Stimulated activated CD4-positive, alpha-beta T cell treated with anti-CD3 and anti-CD28 coated beads, Interleukin-12 subunit alpha, Interleukin-12 subunit beta, amount 100 ng/mL, for 24 hours (primary cell): ENCODE measurements at places on chromosomes 11 and 22.

- DNase-seq = peak; percentile 90
These were observed at the start of gene SLC25A1 for GRCh38 chr22:19178657-19179496. Gene SLC25A1 (minus strand): TSS chr22:19178736. CDS start chr22:19178673, 63 bp downstream.

DNA sequence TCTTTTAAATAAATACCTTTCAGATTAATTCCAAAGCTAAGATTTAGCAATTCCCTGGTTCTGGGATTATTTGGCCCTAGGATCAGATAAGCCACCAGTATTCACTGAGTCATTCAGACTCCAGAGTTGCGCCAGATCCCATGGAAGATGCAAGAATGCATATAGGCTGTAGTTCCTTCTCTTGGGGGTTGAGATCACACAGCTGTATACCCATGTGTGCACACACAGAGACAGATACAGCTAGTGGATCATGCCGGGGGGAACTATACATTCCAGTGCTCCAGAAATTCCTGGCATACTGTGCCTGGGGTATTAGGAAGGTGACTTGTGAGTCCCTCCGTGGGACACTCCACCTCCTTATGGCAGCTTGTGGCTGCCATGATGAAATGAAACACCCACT, 75.4 kb downstream of the ZBTB16 start:
- DNase-seq = no peak

- no peak for DNase-seq
These were observed 13.2 kb downstream of the SLC43A3 start for GRCh38 chr11:57413681-57414080.

- DNase-seq = no peak
These were observed 20.8 kb downstream of the RSPH14 start for GRCh38 chr22:23121000-23121421.

- no peak for DNase-seq
These were observed 77.3 kb downstream of the SLC17A6 start for GRCh38 chr11:22415476-22415875.

DNA sequence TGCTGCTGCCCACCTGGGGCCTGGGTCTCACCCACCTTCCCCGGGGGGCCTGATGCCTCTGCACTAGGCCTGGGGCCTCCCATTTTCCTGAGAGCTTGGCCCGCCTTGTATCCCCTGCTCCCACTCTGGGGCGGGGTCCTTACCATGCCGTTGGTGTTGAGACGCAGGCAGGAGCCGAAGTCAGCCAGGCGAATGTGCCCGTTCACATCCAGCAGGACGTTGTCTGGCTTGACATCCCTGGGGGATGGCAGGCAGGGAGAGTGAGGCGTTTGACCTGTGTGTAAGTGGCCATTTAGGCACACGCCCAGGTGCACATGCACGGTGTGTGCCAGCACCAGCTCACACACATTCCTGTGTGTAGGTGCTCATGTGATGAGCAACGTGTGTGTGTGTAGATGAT, 5.1 kb downstream of the CDC42BPG start:
- no peak for DNase-seq

DNA sequence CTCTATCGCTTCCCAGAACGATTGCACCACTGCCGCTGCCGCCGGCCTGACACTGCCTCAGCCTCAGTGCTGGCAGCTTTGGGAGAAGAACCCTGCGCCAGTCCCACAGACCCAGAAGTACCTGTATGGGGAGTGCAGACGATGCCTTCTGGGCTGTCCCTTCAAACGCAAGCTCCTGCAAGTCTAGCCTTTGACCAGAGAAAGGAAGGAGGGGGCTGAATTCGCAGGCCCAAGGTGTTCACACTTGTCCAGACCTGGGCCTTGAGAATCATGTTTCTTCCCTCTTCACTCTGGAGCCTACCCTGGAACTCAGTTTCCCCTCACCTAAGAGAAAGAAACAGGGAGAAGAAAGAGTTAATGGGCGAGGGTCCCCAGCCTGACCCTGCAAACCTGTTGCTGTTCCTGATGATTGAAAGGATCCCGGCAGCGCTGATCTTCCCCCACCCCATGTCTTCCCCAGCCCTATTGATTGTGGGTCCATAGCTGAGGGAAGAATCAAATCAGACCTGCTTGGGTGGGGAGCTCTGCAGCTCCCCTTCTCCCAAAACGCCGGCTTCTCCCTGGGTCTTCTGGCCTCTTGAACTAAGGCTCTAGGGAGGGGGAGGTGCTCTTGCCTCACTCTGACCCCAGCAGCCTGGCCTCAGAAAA, 786 bp upstream of the MCAM start:
- no peak for DNase-seq

- peak; percentile 75 for DNase-seq
These were observed 22.1 kb downstream of the RIBC2 start for GRCh38 chr22:45435544-45436139.

GRCh38 chr11:69636512-69637197, 4.3 kb upstream of the CCND1 start:
- DNase-seq = no peak

- no peak for DNase-seq
These were observed 202.5 kb downstream of the SBF2 start for GRCh38 chr11:10091314-10092045.

- no peak for DNase-seq
These were observed 94.5 kb downstream of the ME3 start for GRCh38 chr11:86577644-86578636.

GRCh38 chr11:12118949-12119348, 8.6 kb downstream of the MICAL2 start:
- no peak for DNase-seq

- no peak for DNase-seq
These were observed 30.9 kb downstream of the C11orf91 start for GRCh38 chr11:33669598-33670249.

GRCh38 chr11:32433101-32433913, 2.0 kb downstream of the WT1 start:
- no peak for DNase-seq

- no peak for DNase-seq
These were observed 22.1 kb downstream of the PRDM11 start for GRCh38 chr11:45168366-45169130.

- no peak for DNase-seq
These were observed 254.4 kb downstream of the TTC28 start for GRCh38 chr22:28425211-28425610.

DNA sequence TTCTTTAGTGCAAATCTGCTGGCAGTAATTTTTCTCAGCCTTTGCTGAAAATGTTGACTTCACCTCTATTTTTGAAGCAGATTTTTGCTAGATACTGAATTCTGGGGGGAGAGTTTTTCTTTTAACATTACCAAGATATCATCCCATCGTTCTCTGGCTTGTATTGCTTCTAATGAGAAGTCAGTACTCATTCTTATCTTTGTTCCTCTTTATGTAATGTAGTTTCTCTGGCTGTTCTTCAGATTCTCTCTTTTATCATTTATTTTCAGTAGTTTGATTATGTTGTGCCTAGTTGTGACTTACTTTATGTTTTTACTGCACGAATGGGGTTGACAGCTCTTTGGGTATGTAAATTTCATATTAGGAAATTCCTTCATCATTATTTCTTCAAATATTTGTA, 318.7 kb upstream of the PITPNB start:
- DNase-seq = no peak

DNA sequence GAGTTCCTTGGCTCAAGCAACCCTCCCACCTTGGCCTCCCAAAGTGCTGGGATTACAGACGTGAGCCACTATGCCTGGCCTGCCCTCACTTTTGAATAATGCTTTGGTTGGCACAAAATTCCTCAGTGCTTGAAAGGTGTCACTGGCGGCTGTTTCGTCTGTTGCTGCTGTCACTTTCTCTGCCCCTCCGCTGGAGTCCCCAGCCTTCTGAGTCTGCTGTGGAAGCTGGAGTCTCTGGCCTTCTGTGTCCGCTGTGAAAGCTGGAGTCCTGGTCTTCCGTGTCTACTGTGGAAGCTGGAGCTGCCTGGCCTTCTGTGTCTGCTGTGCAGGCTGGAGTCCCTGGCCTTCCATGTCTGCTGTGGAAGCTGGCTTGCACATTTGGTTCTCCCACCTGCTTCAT, 4.9 kb upstream of the KRTAP5-1 start:
- DNase-seq = no peak

DNA sequence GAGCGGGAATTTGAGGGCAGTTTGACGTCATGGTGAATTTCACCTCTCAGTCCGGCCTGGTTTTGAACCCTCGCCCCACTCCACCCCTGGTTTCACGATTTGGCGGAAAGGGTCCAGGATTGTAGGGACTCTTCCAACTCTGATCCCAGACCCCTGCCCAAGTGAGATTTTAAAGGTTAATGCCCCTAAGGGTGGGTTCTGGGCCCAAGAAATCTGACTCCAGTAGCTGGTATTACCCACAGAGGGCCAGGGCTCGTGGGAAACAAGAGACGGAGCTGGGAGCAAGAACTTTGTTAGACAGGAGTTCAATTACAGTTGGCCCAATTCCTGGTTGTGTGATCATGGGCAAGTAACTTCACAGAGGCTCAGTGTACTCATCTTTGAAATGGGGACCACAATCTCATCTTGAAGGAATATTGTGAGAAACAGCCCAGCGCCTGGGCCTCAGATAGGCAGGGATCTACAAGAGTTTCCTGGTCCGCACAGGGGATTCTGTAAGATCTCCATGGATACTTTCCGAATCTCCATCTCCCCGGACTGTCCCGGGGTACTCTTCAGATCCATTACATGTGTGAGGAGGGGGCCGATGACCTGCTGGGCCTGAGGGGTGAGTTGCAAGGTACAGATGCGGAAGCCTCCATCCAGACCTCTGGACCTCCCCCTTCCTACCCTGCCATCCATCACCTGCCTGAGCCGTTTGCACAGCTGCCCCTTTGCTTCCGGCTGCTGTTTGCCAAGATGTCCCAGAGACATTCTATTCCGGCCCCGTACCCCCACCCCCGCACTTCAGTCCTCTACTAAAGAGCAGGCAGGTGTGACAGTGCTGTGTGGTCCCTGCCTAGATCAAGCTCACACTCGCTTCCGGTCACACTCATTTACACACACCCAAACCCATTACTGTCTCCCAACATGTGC, 687 bp upstream of the CALCA start:
- no peak for DNase-seq

- DNase-seq = no peak
These were observed 10.9 kb upstream of the GNAZ start for GRCh38 chr22:23059284-23059948.

DNA sequence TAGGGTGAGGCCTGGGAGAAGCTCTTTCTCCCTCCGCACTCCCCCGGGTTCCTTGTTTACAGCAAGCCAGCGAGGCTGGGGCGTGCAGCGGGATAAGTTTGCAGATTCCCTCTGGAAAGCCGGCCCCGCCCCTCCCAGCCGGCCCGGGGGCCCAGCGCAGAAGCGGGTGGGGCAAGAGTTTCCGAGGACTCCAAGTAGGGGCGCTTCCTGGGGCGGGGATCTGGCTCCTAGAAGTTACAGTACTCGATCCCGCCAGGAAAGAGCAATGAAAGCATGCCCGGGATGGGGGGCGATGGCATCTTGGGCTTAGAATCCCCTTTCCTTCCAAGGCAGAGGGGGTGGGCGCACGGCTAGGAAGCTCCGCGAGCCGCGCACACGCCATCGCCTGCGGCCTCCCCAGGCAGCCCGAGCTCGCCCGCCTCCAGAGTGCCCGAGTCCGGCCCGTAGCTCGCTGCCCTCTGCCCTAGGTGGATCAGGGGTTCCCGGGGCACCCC, 385 bp downstream of the TST start:
- DNase-seq = no peak

DNA sequence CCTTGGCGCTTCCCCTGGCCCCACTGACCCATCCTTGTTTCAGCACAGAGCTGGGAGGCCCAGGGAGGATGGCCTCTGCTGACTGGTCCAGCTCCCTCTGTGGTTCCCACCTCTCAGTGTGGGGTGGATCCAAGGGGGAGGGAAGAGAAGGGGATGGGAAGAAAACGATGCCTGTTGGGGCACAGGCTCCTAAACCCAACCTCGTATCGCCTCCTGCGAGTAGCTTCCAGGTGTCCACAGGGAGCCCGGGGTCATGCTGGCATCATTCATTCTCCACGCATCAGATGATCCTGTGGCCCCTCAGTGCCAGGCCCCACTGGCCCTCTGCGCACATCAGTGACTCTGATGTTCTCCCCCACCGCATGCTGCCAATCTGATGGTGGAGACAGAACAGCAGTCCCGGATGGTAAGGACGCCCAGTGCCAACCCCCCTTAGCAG, 5.1 kb downstream of the MYEOV start:
- DNase-seq = no peak

- no peak for DNase-seq
These were observed 669 bp downstream of the RPL27A start for GRCh38 chr11:8683115-8683807.

DNA sequence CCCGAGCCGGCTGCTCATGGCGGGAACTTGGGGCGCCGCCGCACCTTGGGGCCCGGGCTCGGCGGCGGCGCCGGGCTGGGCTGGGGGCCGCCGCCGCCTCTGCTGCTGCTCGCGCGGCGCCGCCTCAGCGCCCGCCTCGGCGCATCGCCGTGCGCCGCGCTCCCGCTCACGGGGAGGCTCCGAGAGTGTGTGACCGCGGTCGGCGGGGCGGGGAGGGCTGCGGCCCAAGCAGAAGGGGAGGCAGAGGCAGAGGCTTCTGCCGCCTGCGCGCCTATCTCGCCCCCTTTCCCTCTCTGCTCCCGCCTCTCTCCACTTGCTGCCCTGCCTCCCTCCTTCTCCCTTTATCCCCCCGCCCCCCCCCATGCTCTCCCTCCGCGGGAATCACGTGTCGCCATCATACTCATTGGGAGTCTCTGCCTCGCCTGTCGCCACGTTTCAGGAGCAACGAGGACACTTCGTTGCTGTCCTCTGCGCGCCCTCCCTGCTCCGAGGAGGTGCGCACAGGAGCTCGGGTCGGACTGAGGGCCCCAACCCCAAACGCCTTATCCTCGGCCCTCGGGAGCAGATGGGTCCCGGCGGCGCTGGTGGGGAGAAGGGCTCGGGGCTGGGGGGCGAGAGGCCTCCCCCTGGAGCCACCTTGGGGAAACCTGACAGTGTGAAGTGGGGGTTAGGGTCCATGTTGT, at the start of gene GUCY1A2:
Gene GUCY1A2, minus strand, starts transcription at position 258 of the 683 bp plus-strand sequence. CDS start 421 bp downstream, outside the sequence.
- DNase-seq = no peak

DNA sequence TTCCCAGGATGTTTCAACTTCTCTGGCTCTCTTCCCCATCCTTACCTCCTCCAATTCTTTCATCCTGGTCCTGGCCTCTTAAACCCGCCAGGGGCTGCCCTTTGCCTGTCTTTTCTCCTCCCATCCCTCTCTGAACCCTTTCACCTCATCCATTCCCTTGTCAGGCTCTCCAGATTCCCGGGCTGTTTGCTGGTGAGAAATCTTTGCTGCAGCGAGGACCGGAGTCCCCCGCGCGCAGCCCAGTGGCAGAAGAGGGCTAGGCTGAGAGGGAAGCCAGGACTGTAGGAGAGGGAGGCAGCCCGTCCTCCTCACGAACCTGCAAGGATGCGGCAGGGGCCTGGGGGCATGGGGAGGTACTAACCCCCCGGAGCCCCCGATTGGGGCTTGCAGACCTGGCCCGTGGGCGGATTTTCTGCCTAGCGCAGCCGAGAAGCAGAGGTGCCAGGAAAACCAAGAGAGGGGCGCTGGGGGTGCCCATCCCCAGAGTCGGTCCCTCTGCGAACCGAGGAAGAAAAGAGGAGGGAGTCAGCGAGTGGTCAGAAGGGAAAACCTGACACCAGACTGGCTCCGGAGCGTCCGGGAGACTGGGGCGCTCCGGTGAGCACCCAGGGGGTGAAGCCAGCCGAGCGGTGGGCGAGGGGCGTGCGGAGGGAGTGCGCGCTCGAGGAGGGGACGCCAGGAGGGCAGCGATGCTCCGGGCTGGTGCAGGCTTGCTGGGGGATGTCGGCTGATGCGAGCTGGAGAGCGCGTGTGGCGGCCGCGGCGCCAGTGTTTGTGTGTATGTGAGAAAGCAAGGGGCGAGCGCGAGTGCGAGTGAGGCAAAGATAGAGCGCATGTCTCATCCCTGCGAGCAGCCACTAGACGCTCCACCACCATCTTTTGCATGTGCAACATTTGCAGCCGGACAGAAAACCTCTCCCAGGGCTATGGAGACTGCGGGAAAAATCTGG, at the start of gene GRIA4:
Gene GRIA4, plus strand, starts transcription at position 242 of the 950 bp plus-strand sequence. CDS start 925 bp downstream, outside the sequence.
- DNase-seq = no peak
